ENCODE measurements at places on chromosomes 5 and 9.

GRCh38 chr5:149757197-149757947 is 27.3 kb downstream of the PPARGC1B start:
- no peak for DNase-seq

- DNase-seq: no peak
These were observed 197.6 kb downstream of the NR3C1 start for GRCh38 chr5:143205883-143206195.

GRCh38 chr9:32992595-32993238 is 8.7 kb downstream of the APTX start:
- peak; percentile 7 for DNase-seq

DNA sequence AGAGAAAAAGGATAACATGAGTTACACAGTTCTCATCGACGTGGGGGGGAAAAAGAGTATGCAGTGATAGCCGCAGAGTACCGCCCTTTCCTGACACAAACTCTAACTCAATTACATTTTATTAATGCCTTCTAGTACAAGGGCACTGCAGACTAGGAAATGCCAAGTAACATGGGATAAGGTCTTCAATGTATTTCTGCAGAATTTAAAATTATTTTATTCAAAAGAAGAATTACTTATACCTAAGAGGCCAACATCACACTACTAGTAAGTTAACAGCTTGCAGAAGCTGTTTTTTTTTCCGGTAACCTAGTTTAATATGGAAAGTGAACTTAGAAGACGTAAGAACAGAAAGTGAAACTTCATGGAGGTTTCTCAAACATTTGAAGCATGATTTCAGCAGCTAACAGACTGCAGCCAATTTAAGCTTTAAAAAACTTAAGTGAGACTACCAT is 3.9 kb downstream of the SETX start:
- DNase-seq: no peak

DNA sequence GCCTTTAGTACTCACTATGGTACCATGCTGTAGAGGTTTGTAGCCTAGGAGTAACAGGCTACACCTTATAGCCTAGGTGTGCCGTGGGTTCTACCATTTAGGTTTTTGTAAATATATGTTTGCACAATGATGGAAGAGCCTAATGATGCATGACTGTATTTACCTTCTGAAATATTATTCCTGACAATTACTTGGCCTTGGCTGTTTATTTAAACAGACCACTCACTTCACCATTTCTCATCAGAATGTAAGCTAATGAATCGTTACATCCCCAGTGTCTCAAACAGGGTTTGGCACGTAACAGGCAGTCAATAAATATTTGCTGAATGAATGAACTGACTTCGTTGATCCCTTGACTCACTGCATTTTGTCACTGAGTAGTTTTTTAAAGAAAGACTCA is 93.1 kb downstream of the MED27 start:
- DNase-seq: no peak

DNA sequence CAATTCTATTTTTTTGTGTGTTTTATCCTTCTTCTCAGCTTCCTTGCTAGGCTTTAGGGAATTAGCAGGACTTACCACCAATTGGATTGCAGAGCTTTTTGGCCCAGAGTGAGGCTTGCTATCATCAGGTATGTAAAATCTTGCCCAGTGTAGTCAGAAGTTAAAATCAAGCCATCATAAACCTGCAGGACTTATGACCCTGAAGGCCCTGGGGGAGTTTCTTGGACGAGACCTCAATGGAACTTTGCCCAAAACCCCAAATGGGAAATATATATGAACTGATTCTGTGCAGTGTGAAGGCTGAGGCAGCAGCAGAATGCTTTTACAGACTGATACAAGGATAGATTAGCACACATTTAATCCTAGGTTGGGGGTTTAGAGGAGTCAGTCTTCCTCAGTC is 287.0 kb downstream of the SH3GL2 start:
- DNase-seq: no peak

DNA sequence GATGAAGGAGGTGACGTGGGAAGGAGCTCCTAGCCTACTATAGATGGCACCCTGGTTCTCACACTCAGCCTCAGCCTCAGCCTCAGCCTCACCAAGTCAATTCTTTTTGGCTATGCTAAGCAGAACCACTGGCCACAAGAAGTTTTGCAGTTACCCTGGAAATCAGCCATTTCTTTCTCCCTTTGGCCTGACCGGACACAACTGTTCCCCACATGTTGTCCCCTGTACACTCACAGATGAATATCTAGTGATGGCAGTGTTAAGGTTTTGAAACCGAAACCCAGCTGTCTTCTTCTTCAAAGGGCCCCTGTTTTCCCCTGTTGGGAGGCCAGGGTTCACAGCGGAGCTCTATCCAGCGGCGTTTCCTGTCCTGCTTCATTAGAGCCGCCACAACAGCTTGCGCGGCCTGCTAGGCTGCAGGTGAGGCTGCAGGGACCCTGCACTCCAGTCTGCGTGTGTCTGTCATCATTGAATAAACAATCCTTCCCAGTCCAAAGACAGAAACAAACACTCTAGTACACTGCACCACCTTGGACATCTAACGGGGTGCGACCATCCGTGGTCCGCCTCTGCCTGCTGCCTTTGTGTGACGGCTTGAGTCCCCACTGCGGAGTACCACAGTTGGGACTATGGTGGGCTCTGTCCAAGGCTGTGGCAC is 250.5 kb downstream of the DENND1A start:
- no peak for DNase-seq

GRCh38 chr5:74303578-74303977 is 336.9 kb downstream of the ENC1 start:
- no peak for DNase-seq

GRCh38 chr9:83649515-83649914 is 26.6 kb downstream of the IDNK start:
- no peak for DNase-seq

DNA sequence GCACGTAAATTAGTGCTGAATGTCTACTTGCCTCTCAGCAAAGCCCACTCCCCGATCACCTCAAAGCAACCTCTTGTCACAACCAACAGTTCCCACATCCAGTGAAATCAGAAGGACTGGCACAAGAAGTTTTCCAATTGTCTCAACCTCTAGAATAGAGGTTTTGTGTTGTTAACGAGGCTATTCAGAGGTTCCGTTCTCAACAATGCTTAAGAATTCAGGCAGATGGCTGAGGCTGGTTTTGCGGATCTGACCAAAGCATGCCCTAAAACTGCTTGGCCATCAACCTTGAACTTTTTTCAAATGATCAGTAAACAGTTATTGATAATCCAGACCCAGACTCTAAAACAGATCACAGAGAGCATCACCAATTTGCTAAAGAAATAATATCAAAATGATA is 52.9 kb downstream of the MAPKAP1 start:
- DNase-seq: no peak

GRCh38 chr5:149185067-149185466 is 43.8 kb downstream of the ABLIM3 start:
- no peak for DNase-seq

GRCh38 chr5:39767916-39768315 is 343.1 kb upstream of the DAB2 start:
- no peak for DNase-seq

DNA sequence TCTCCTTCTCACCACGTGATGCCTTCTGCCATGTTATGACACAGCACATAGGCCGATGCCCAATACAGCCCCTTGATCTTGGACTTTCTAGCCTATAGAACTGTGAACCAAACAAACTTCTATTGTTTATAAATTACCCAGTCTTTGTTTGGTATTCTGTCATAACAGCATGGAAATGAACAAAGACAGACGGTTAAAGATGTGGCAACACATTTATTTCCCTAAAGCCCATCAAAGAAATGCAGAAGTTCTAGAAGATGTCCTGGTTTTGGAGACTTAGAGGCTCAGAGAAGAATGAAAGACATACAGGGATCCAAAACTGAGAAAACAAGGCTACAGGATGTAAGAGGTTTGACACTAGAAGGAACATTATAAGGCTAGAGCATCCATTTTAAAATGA is 600.8 kb upstream of the DAB2 start:
- DNase-seq: no peak

- DNase-seq: no peak
These were observed 239.6 kb downstream of the FANCC start for GRCh38 chr9:95077766-95078370.

- DNase-seq: peak; percentile 61
These were observed 373.0 kb upstream of the MEF2C start for GRCh38 chr5:89255845-89256463.

DNA sequence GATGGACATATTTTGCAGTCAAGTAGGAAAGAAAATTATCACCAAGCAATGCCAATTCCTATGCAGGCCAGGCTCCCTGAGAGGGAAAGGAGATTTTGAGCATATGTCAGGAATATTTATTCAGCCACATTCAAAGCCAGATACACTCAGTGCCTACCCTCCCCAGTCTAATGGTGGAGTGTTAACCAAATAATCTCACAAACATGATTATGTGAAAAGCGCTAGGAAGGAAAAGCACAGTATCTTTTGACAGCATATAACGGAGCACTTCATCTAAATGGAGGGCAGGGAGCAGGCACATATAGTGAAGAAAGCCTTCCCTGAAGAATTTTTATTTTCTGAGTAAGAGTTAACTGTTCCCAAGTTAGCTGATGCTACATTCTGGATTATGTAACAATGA is 80.3 kb upstream of the SLC30A5 start:
- no peak for DNase-seq

GRCh38 chr9:28956116-28956880 is 1383.0 kb upstream of the C9orf72 start:
- DNase-seq: no peak

DNA sequence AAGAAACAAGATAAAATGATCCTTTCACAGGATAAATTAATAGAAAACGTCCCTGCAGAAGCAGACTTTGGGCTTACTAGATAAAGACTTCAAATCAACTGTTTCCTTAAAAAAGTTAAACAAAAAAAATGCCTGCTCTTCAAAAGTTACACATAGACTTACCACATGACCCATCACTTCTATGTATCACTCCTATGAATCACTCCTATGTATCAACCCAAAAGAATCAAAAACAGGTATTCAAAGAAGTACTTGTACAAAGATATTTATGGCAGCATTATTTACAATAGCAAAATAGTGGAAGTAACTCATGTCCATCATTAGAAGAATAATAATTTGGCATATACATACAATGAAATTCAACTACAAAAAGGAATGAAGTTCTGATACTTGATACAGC is 56.3 kb upstream of the PRDM9 start:
- peak; percentile 61 for DNase-seq

DNA sequence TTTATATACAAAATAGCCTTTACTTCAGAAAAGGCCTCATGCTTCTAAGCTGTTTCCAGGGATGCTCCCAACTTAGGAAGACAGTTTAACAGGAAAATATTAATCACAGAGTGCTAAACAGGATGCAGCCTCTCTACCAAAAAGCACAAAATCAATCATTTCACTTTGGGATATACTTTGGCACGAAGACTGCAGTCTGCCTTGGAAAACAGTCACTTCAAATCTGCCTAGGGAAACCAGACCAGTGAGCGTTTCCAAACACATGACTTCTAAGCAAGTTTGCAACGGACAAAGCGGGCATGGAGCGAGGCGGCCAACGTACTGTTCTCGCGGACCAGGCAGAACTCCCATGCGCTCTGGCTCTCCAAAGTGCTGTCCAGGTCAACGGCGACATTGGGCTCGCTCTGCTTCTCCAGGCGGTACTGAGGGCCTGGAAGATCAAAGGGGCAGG is 201.0 kb downstream of the MAPKAP1 start:
- DNase-seq: no peak

DNA sequence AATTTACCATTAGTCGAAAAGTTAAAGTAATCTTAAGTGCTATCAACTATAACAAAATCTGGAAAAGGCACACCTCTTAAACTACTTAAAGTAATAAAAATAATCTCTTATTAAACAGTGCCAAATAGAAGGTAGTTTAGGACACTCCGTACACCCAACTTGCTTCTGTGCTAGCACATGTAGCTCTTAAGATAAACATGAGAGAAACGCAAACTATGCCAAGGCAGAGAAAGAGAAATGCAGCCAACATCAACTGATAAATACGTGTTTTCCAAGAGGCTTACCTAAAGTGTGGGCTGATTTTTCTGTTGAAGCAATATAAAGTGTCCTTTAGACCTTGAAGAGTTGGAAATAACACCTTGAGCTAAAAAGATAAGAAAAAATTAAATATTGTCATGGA is 480.6 kb upstream of the DAB2 start:
- no peak for DNase-seq

GRCh38 chr9:137435980-137436760 is 5.0 kb downstream of the ENTPD8 start:
- DNase-seq: peak; percentile 80

- no peak for DNase-seq
These were observed 6.9 kb downstream of the AK3 start for GRCh38 chr9:4734150-4734549.

DNA sequence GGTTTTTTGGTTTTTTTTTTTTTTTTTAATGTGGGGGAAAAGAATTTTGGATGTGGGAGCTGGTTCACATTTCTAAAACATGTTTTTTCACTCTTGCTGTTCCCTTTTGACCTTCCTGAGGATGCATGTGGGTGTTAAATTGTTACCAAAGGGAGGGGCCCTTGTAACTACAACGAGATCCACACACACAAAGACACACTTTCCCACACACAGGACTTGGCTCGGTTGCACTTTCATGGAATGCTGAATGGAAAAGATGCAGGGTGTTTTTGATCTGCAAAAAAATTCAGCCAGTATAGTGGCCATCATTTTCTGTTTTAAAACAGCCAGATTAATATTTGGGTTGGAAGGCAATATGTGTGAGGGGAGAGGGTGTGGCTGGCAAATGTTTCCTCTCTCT is 576.9 kb downstream of the EBF1 start:
- no peak for DNase-seq

- DNase-seq: no peak
These were observed 36.9 kb upstream of the TTC1 start for GRCh38 chr5:159971931-159972461.

DNA sequence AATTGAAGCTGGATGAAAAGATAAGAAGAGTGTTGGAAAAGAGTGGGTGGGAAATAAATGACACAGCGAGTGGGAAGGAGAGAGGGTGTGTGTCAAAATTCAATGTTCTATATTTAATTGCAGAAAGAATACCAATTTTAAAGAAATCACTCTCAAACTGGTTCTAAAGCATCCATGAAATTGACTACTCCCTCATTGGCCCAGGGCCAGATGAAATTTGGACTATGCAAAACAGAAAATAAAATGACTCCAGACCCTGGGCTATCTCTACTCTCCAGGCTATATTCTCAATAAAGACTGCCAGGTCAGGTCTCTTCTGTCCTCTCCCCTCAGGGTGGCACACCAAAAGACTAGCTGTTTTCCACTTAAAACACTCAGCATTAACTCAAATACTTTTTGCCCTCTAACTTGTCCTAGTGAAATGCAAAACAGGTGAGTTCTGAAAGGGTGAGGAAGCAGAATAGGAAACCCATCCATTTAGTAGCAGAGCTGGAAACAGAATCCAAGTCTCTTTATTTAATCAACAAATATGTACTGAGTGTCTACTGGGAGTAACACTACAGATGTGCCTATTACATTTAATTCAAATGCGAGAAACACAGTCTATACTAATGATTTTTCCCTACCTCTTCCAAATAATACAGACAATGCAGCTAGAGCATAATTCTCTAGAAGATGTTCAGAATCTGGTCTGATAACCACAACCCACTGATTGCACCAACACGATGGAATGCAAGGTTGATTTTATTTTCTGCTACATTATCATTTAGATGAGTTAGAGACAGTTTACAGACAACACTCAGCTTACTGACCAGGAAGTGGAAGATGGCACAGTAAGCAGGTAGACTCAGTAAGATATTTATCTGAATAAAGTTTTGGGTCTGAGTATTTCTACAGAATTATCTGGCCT is 42.1 kb downstream of the EFCAB9 start:
- DNase-seq: no peak

- DNase-seq: no peak
These were observed 1464.7 kb downstream of the EFNA5 start for GRCh38 chr5:106205916-106206571.

- no peak for DNase-seq
These were observed 113.8 kb upstream of the ZNF608 start for GRCh38 chr5:124860291-124860655.

Measured in mammary epithelial cell (primary cell).